ENCODE measurements at places on chromosomes 1 and 21.
A peak's percentile ranks its signal among the peaks of the same experiment; 100 is the strongest.

- peak; percentile 95 for DNase-seq
Observed at GRCh38 chr1:153945795-153946621, 510 bp downstream of the DENND4B start.

DNA sequence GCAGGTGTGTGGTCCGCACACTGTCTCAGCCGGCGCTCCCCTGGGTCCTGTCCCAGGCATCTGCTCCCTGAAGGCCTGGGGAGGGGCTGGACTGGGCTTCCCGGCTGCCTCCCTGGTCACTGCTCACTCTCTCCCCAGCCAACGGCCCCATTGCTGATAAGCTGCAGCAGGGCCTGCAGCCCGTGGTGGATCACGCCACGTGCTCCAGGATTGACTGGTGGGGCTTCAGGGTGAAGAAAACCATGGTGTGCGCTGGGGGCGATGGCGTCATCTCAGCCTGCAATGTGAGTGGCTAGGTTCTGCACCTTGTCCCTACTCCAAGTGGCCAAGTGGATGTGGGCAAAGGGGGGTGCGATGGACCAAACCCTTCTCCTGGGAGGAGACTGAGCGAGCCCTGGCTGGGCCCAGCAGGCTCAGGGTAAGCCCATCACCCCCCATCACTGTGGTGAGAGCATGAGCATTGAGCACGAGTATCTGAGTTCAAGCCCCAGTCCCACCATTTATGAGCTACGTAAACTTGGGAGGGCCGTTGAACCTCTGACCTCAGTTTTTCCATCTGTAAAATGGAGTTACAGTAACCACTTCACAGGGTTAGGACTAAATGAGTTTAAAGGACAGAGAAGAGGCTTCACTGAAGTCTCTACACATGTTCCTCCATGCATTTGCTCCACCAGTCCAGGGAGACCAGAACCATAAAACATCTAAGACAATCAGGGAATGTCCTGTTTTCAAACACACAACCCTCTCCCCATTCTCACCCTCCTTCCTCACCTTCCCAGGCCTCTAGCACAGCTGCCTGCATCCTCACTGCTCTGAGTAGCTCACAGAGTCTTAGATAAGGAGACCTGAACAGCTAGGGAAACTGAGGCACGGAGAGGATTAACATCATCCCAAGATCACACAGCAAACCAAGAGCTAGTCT lies 6.5 kb downstream of the CTRC start:
- no peak for DNase-seq

- no peak for DNase-seq
Observed at GRCh38 chr1:56331892-56332567, 247.3 kb downstream of the PLPP3 start.

DNA sequence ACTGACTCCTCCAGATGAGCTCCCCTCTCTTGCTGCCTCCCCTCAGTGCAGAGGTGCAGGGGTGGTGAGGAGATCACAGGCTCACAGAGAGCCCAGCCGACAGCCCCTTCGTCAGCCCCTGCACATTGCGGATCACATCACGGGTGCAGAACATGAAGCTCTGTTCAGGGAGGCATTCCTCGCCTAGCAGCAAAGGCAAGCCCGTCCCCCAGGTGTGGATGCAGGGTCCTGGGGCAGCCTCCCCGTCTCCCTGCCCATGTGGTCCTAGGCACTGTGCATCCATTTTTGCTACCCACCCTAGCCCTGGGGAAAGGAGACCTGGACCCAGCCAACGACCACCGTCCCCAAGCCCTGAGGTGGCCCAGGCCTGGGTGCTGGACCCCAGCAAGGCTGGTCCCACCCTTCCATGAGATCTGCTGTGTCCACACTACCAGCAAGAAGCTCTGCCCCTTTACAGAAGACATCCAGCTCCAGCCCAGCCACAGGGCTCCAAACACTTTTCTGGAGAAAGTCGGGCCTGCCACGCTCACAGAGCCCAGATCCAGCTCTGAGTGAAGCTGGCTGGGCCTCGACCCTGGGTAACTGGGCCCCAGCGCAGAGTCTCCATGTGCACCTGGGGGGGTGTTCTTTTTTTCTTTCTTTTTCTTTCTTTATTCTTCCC lies 248.7 kb downstream of the NPHP4 start:
- peak; percentile 59 for DNase-seq

DNA sequence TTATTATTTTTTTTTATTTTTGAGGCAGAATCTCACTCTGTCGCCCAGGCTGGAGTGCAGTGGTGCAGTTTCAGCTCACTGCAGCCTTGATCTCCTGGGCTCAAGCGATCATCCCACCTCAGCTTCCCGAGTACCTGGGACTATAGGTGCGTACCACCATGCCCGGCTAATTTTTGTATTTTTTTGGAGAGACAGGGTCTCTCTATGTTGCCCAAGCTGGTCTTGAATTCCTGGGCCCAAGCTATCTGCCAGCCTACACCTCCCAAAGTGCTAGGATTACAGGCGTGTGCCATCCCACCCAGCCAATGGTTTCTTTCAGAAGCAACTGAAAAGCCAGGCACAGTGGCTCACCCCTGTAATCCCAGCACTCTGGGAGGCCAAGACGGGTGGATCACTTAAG lies 2.3 kb downstream of the KRTCAP2 start:
- no peak for DNase-seq

DNA sequence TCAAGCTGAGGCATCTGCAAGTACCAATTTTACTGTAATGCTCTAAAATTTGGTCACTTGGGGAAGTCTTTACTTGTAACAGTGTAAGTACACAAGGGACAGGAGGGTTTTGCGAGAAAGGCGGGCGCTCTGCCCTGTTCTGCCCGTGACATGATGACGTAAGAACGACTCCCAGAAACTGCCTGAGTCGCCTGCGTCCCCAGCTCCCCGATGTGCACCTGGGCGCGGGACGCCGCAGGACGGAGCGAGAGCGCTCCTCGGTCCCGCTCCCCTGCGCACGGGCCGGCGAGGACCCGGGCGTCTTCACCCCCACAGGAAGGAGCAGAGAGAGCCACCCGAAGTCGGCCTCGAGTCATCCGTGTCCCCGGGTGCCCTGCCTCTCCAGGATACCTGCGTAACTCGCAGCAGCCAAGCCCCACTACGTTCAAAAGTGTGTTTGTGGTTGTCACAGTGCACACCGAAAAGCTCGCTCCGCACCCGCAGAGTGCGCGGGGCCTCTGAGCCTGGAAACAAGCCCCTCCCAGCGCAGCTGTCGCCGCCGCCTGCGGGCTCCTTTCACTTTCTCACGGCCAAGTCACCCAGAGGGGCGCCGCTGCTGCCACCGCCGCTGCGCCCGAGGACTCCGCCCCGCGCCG lies 3.3 kb upstream of the ZBTB18 start:
- DNase-seq: peak; percentile 84

- peak; percentile 88 for DNase-seq
Observed at GRCh38 chr21:45041351-45041805, 33.0 kb upstream of the ADARB1 start.

- DNase-seq: no peak
Observed at GRCh38 chr1:195065437-195065836, 1542.8 kb downstream of the KCNT2 start.

DNA sequence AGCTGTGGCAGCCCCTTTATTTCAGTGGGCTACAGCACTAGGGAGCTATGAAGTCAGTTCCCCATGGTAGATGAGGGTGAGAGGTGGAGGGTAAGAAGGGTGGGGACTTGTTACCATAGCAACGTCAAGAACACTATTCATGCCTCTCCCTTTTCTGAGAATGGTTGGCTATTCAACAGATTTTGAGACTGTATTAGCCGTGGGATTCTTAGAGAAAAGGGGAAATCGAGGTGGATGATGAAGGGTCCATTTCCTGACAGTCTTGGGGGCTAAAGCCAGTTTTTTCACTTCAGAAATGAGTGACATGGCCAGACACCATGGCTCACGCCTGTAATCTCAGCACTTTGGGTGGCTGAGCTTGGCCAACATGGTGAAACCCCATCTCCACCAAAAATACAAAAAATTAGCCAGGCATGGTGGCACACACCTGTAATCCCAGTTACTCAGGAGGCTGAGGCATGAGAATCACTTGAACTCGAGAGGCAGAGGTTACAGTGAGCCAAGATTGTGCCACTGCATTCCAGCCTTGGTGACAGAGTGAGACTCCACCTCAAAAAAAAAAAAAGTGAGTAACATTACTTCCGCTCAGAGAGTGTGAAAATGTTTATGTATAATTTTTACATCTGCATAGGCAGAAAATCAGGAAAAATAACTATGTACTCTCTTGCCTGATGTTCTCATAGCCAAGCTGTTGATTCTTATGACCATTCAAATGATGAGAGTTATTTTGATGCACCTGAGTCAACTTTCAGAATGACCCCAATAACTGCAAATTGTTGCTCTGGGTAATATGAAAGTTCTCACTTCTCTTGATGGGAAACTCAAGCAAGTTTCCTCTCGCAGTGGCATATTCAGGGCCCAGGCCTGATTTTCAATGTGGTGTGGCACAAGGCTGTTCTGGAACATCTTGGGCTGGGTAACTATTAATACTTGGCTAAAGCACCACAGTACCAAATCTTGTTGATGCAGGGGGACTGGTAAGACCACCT lies 23.2 kb upstream of the RGSL1 start:
- no peak for DNase-seq

GRCh38 chr1:183498342-183498991 lies 26.2 kb downstream of the SMG7 start:
- DNase-seq: no peak

GRCh38 chr1:67431156-67431765 lies 1.1 kb upstream of the SERBP1 start:
- no peak for DNase-seq

DNA sequence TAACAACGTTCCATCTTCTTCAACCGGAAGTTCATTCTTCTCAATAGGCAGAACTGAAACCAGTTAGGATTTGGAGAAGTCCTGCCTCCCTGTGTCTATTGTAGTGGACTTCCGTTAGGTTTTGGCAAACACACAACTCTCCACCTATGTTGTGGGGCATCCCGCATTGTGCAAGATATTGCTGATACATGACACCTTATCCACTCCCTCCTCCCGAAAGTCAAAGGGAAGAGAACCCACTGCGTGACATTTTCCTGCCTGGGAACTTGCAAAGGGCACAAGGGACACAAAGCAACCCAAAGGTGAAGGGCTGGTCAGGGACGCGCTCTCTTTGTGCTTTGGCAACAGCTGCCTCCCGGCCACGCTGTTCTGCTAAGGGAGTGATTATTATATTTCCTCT lies 164.8 kb downstream of the TPR start:
- no peak for DNase-seq

- DNase-seq: no peak
Observed at GRCh38 chr1:219871427-219872057, 56.8 kb downstream of the SLC30A10 start.

DNA sequence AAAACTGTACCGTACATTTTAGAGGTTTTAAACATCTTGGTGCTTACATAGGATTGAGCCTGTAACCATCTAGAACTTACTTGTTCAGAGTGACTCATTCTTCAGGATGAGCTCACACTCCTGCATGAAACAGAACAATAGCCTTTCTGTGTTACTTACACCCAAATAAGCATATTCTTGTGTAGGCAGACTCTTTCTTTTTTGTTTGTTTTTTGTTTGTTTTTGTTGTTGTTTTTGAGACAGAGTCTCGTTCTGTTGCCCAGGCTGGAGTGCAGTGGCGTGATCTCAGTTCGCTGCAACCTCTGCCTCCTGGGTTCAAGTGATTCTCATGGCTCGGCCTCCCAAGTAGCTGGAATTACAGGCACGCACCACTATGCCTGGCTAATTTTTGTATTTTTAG lies 3.8 kb upstream of the CA6 start:
- DNase-seq: no peak

GRCh38 chr1:226772446-226773139 lies 33.5 kb upstream of the ITPKB start:
- no peak for DNase-seq
